ENCODE measurements at places on chromosomes 2 and 18.

DNA sequence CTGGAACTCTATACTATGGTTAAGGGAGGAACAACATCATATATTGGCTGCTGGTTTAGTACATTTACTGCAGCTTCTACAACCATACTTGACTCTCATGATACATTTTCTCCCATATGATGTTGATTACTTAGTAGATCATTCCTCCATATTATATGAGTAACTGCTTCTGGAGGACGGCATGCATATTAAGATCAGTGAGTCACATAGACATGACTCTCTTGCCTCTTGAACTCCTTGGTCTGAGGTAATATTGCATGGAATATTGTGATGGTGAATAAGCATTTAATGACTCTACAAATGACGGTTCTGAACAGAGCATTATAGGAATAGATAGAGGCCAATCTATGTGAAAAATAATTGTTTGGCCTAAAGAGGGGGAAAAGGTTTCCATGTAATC, 418.8 kb upstream of the SPHKAP start:
- DNase-seq, result no peak

- peak; percentile 76 for DNase-seq
Measured at GRCh38 chr2:148643998-148644882, at the start of gene EPC2. Gene EPC2 (plus strand): TSS chr2:148644751. CDS start chr2:148645018, 267 bp downstream.

DNA sequence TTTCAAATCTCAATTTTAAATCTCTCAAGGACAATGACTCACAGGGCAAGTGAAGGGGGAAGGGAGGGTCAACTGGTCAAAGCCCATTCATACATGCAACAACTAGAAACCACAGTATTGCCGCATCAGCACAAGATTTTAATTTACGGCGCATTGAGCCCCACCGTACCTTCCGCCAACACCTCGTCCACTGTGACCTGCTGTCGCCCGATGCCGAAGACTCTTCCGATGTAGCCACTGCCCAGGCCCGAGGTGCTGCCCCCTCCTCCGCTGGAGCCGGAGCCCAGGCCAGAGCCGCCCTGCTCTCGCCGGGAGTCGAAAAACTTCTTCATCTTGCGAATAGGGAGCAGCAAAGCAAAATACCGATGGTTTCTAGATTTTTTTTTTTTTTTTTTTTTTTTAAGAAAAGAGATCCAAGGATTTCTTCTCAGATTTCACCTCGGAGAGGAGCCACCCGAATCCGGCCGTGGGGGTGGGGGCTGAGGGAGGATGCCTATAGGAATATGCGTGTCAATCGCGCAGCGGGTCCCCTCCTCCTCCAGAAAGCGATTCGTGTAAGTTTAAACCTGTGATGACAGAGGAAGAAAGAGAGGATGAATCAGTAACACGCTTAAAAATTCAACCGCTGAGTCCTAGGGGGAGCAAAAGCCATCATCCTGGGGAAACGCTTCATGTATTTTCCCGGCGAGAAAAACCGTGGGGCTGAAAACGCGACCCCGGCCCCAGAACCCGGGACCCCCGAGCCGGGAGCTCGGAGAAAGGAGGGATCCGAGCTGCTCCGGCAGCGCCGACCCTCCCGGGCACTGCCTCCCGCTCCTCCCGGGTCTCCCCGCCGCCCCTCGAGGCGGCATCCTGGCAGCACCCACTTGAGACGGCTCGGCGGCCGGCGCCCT, 584 bp downstream of the AAK1 start:
- DNase-seq, result no peak

GRCh38 chr2:64627860-64628841, 25.6 kb downstream of the SERTAD2 start:
- no peak for DNase-seq

DNA sequence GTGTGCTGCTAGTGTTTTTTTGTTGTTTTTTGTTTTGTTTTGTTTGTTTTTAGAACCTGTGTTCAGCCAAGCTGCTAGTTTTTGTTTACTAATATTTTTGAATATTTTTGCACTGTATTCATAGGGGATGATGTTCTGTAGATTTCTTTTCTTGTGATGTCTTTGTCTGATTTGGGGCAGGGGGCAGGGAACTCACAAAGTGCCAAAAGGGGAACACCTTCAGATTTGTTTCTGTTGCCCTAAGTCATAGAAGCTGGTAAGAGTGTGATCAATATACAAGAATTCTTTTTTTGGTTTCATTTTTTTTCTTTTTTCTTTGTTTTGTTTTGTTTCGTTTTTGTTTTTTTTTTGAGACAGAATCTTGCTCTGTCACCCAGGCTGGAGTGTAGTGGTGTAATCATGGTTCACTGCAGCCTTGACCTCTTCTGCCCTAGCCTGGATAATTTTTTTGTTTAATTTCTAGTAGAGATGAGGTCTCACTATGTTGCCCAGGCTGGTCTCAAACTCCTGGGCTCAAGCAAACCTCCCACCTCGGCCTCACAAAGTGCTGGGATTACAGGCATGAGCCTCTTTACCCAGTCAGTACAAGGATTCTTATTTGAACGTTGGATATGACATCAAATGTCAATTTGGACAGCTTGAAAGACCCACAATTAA, 30.7 kb downstream of the TCF23 start:
- no peak for DNase-seq

DNA sequence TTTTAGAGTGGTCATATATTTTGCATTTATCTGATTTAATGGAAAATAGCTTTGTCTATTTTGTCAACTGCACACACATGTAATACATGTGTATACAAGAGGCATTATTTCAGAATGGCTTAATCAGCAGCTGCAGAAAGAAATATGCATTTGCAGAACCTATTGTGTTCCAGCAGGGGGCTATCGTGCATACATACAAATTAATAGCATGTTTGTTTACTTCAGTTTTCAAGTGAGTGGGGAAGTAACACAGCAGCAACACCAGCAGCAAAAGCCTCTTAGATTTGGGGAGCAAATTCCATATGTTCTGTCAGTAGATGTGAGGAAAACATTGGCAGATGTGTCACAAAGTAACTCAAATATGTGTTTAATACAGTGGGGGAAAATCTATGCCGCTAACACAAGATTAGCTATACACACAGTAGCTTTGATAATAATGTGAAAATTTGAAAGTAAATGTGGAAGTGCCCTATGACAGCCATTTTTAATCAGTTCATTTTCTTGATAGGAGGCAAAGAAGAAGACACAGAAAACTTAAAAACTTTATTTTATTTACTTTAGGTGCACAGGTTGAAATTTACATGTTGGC, 218.1 kb downstream of the WDR7 start:
- DNase-seq, result no peak

GRCh38 chr2:30356071-30356470, 91.0 kb upstream of the LCLAT1 start:
- no peak for DNase-seq

Measured in tibial nerve (tissue), 4 donors.